ENCODE measurements at places on chromosomes 3 and 15.

GRCh38 chr3:171585039-171585438 lies 124.8 kb upstream of the TNIK start:
- DNase-seq, result no peak

- no peak for DNase-seq
These were observed 17.7 kb upstream of the EPHB1 start for GRCh38 chr3:134777341-134777740.

- DNase-seq, result no peak
These were observed 46.7 kb upstream of the PROK2 start for GRCh38 chr3:71831599-71831998.

- peak; percentile 79 for DNase-seq
These were observed 31.0 kb downstream of the IDH2 start for GRCh38 chr15:90071220-90071807.

DNA sequence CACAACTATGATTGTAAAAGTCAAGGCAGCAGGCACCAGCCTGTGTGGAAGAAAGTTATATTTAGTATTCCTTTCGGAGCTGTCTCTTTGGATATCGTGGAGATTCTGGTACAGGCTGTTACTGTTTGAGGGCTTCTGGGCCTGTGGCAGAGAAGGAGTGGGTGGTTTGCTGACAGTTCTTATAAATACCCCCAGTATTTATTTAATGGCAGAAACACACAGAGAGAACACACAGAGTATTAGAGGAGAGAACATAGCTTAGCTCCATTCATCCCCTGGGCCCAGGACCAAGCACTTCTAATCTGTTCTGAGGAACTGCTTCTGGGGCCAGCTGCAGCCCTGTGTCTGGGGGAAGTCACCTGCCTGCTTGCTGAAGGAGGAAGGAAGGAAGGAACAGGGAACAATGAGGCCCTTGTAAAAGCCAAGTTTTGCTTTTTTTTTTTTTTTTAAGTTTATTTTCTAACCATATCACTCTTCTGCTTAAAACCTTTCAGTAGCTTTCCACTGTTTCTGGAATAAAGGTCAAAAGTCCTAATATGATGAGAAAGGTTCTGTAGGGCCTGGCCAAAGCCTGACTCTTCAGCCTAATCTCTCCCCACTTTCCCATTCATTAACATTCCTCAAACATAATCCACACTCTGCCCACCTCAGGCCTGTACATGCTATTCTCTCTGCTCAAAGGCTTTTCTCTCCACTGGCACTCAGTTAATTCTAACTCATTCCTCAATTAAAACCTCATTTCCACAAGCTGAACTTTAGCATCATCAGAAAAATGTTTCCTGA lies 11.8 kb upstream of the PP2D1 start:
- DNase-seq, result no peak

GRCh38 chr3:183731611-183732010 lies 34.0 kb downstream of the YEATS2 start:
- no peak for DNase-seq

GRCh38 chr3:32448686-32449474 lies 53.8 kb downstream of the CMTM6 start:
- DNase-seq, result no peak

- DNase-seq, result no peak
These were observed 14.8 kb downstream of the GTPBP8 start for GRCh38 chr3:113005611-113006010.

- DNase-seq, result no peak
These were observed 35.5 kb downstream of the ECT2 start for GRCh38 chr3:172786036-172786435.

GRCh38 chr15:62519900-62520299 lies 354.8 kb upstream of the C2CD4B start:
- DNase-seq, result no peak

DNA sequence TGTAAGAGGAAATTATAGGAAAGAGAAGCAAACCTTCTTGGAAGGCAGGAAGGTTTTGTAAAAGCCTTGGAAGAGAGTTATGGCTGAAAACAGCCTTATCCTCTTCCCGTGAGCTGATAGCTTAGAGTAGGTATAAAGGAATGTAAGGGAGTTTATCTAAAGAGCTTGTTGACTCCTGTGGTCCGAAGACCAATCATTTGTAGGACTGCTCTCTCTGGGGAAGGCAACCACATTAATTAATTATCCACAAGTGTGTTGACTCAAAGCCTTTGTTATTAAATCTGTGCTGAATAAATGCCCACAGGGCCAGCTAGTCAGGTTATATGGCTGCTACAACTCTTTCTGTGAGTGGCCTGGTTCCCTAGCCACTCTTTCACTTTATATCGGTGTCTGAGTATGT lies 452.1 kb upstream of the RASGRP1 start:
- no peak for DNase-seq

Measured in GM19239 (cell line).